ENCODE measurements at places on chromosomes 3 and 15.
A peak's percentile ranks its signal among the peaks of the same experiment; 100 is the strongest.

GRCh38 chr3:140505876-140506275, 172.0 kb upstream of the TRIM42 start:
- no peak overlapping the region for H3K27ac ChIP-seq
- H3K4me3 ChIP-seq = no peak overlapping the region
- H3K4me1 ChIP-seq = peaks cover 16% of the 10 kb centered on the region

DNA sequence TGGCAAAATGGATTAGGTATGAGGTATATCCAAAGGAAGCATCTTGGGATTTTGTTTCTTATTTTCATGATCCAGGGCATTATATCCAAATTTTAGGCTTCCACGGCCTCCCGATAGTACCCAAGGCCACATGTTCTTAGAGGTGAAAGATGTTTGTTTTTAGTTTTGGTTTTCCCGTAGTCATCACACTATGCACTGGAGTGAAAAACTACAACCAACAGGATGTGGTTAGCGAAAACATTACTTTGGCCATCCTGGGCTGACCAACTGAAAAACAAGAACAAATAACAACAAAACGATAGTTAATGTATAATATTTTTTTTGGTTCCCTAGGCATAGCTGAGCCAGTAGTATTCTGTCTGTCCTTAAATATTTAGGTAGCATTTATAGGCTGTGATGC, 749.7 kb downstream of the GRM7 start:
- H3K4me3 ChIP-seq = no peak overlapping the region
- DNase-seq = no peak
- no peaks in the 10 kb centered on the region for H3K36me3 ChIP-seq

DNA sequence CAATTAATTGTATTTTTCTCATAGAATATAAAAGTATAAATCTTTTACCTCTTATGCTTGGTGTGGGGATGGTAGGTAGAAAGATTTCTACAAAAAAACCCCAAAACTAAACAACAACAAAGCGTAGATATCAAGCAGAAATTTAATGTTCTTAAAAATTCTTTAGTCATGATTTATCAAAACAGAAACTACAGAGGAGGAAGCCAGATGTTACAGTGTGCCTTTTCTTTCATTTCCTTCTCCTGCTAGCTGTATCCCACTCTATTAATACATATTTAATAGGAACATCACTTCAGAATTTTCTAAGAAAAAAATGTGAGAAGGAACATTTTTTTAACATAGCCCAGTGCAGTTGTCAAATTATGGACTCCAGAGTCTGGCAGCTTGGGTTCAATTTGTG, 420.6 kb downstream of the TUSC7 start:
- DNase-seq = no peak
- no peaks in the 10 kb centered on the region for H3K36me3 ChIP-seq
- H3K27me3 ChIP-seq = no peaks in the 10 kb centered on the region
- no peak overlapping the region for H3K4me3 ChIP-seq

DNA sequence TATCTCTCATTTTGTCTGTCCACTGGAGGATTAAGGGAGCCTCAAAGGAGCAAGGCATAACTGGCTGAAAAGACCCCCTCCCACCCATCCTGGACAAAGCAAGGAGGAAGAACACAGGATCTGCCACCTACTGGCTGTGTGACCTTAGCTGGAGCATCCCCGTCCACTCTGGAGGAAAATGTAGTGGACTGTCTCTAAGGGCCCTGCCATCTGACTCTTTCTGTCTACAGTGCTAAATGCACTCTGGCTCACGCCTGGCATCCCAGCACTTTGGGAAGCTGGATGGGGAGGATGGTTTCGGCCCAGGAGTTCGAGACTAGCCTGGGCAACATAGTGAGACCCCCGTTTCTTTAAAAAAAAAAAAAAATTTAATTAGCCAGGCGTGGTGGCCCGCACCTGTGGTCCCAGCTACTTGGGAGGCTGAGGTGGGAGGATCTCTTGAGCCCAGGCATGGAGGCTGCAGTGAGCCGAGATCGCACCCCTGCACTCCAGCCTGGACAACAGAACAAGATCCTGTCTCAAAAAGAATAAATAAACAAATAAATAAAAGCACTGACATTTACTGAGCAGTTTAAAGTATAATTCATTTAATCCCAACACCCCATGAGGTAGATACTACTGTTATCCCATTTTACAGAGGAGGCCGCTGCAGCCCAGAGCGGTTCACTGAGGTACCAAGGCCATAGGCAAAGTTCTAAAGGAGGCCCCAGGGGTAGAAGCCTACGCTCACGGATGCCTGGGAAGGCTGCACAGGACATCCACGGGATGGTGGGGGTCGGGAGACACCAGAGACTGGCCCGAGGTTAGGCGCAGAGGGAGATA, 1.1 kb downstream of the TBC1D2B start:
- no peaks in the 10 kb centered on the region for H3K36me3 ChIP-seq
- H3K27ac ChIP-seq = no peak overlapping the region
- no peaks in the 10 kb centered on the region for H3K27me3 ChIP-seq
- DNase-seq = peak; percentile 51
- H3K4me1 ChIP-seq = peaks cover 9% of the 10 kb centered on the region

DNA sequence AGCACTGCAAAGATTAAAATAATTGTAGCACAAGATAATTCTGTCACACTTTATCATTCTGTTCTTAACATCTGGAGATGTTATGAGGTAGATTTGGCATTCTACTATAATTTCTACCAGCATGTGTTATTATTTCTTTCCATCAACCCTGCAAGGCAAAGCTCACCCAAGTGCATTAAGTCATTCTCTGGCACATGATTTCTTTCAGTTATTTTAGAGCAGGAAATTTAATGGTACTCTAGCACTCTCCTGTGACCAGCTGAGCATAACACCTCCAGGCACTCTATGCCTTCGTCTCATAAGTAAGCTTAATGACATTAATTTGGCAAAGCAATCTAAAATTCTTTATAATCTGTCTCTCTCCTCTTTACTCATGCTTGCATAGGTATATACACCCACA, 300.2 kb upstream of the GPR149 start:
- no peaks in the 10 kb centered on the region for H3K4me1 ChIP-seq
- no peak for DNase-seq
- no peaks in the 10 kb centered on the region for H3K27me3 ChIP-seq
- no peak overlapping the region for H3K27ac ChIP-seq
- H3K4me3 ChIP-seq = no peak overlapping the region
